ENCODE measurements at places on chromosomes 6 and 20.

GRCh38 chr20:15547119-15547518 is 1026.1 kb downstream of the KIF16B start:
- no peak for DNase-seq

DNA sequence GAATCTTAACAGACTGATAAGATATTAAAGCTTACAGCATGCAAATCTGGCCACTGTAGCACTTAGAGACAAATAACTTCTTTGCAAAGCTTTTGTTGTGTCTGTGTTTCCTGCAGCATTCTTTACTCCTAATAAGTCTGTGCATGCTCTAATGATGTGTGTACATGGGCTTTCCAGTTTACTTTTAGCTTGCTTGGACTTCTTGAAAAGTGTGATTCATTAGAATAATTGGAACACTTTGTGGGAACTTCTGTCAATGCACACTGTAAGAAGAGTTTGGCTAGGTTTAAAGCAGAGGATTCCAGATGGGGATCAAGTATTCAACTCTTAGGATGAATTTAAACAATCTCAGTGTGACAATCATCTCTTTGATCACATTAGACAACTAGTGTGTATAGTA is 22.1 kb upstream of the TINAG start:
- DNase-seq = no peak

- no peak for DNase-seq
Measured at GRCh38 chr20:20604907-20605306, 107.5 kb downstream of the RALGAPA2 start.

- DNase-seq = peak; percentile 66
Measured at GRCh38 chr6:90294989-90295853, 1.4 kb downstream of the BACH2 start.

DNA sequence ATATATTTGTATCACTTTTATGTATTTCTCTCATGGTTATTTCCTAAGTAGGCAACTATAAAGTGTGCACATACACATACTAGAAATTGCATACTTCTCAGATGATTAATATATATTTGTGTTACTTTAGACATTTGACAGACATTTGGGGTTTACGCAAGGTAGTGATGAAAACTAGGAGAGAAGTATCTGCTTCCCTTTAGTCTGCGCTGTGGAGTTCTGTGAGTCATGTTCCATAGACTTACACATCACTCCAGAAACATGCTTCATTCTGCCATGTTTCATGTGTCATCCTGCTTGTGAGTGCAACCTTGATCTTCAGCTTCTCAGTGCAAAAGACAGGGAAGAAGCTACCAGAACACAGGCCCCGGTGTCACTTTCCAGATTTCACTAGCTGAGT is 200.7 kb upstream of the BMP2 start:
- no peak for DNase-seq

DNA sequence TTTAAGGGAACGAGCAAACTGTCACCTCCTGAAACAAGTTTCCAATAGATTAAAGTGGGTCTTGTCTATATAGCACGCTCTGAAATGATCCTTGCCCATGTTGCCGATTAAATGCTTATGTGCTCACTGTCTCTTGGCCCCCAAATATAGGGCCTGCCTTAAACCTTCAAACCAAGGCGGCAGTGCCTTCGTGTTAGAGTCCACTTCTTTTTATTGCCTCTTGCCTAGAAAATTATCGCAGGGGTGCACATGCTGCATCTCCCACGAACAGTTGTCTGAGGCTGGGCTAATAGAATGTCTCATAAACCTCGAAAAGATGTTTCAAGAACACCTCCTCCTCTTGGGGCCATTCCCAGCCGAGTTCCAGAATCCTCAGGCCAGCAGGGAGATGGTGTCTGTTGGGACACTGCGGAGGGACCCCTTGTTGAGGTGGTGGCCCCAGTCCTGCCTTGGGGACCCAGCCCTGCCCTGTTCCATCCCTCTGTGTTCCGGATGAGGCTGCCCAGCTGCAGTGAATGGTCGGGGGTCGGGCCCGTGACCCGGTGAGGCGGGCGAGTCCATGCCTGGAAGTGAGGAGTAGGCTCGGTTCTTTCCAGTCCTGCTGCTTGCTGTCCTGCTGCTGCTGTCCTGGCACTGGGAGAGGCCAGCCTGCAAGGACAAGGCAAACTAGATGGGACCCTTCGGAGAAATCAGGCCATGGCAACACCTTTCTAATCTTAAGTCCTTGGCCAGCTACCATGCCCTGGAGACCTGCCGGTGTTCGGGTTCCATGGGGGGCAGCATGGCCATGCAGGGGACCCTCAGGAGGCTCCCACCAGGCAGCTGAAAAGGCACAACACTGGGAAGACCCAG is 34.7 kb upstream of the SLCO4A1 start:
- no peak for DNase-seq

- no peak for DNase-seq
Measured at GRCh38 chr6:88867841-88868731, 95.3 kb downstream of the RNGTT start.

DNA sequence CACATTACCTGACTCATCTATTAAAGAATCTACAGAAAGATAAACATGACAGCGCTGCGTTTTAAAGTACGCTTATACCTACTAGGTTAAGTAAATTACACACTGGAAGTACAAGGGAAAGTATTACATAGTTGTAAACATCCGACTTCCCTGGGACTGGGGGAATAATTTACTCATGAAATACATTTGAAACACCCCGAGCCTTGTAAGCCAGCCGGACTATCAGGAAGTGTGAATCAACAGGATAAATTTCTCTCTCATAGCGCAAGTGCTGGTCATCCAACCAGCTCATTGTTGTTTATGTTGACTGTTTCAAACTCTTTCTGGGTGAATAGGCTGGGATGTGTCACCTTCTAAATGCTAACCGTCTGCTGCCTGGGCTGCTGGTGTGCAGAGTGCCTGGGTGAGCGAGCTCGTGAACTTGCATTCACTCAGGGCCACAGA is 4.9 kb downstream of the BMP6 start:
- DNase-seq = no peak

DNA sequence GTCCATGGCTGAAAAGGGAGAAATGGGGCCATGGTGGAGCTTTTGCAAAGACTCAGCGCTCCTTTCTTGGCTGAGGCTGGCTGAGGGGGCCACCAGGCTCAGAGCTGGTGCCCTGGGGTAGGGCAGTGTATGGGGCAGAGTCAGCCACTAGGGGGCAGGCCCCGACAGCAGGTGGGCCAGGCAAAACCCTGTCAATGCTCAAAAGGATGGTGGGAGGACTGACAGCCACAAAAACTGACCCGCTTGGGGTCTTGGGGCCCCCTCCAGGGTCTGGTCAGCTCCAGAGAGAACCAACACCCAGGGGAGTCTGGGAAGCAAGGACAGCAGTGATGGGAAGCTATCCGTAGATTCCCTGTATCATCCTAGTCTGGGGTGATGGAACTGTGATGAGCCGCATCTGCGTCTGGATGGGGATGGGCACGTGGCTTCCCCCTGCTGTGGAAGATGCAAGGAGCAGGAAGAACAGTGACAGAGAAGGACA is 306.9 kb downstream of the DHX35 start:
- DNase-seq = peak; percentile 16

DNA sequence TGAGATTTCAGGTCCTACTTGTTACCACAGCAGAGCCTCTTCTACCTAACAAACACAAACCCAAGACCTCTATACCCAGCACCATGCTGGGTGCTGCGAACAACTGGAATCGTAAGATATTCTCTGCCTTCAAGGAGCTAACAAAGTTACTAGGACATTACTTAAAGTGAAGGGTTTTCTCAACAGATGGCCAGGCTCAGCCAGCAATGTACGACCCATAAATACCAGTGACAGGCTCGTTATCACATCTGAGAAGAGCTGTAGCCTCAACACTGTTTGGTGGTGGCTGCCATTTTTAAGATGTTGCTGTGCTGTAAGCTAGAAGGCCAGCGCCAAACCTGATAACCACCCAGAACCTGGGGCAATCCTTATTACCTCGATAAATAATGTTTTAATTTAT is 406.5 kb downstream of the KIF16B start:
- DNase-seq = no peak

DNA sequence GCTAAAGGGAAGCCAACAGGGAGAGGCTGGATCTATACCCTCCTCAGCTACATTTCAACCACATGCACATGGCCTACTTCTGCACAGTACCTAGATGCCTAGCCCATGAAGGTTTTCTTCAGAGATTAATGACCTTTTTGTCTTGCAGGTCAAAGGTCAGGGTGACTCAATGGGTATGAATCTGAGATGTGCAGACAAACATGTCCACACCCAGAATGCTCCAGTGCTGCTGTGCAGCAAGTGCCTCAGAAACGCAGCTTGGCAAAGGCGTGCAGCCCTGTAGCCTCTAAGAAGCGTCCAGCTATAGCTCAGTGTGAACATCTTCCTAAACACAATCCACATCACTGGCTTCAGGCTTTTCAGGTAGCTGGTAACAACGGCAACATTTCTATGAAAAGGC is 24.4 kb downstream of the MAP1LC3A start:
- DNase-seq = no peak

DNA sequence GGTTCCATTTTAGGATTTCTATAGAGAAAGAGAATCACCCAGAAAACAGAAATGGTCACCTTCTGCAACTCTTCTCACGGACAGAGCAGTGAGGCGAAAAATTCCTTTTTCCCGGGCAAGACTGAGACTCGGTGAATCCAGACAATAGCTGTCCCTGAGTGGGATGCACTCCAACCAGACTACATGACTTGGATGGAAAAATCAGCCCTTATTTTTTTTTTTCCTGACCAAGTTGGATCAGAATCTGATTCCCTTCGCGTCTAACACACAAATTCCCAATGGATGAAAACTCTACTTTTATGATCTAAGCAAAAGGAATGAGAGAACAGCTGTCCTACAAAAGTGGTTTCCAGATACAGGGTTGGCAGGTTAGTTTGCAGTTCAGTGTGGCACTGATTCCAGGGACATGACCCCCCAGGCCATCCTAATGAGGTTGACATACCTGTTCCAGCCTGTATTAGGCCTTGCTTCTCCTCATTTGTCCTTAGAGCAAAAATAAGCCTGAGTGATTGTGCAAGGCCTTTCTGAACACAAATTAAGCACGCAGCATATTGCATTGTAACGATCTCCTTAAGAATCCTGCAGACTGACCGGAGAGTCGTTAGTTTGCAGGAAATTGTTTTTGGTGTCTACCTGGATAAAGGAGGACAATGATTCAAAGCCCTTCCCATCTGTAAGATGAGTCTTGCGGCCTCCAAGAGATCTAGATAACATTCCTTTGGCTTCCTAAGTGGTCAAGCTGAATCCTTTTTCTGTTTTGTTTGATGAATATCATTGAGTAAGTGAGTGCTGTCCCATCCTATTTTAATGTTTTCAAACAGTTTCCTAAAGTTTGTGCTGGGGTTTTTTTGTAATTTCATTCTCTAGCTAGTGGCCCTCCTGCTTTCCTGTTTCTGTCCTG is 1.5 kb upstream of the NEDD9 start:
- DNase-seq = no peak

DNA sequence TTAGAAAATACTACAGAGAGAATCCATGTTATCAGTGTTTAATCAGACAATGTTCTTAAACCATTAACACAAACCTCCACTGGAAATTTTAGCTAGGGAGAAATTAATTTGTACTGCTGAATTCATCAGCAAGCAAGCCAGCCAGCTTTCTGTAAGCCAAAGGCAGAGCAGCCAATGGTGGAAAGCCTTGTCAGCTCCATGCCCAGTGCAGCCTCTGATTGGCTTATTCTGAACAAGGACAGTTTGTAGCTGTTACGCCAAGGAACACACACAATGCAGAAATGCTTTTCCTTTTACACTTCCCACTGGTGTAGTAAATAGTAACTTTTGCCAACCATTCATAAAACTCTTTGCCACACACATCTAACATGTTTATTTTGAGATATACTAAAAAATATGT is 265.0 kb downstream of the TENT5A start:
- peak; percentile 42 for DNase-seq

Data from substantia nigra (tissue), 51 donors.